Stimulated activated CD8-positive, alpha-beta memory T cell treated with anti-CD3 and anti-CD28 coated beads, Interleukin-15, amount 100 ng/mL, for 4 hours (primary cell): ENCODE measurements at places on chromosomes 5 and 9.

DNA sequence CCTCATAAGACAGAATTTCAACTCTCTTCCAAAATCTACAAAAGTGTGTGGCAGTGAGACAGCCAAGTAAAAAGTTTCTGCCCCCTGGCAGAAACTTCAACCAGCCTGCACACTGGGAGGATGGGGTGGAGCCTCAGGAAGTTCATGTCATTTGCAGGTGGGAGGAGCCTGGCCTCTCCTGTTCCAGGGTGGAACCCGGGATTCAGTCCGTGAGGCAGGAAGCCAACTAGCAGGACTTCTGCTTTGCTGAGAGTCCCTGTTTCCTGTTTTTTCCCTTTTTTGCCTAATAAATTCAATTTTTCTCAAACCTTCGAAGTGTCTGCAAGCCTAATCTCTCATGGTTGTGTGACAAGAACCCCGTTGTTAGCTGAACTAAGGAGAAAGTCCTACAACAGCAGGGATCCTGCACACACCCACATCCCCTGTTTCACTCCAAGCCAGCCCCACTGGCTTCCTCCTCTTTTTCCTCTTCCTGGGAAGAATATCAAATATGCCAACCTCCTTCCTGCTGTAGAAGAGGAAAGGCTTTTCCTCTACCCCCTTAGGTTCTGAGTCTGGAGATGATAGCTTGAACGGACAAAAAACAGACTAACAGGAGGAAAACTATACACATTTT, 69.3 kb downstream of the ALDH7A1 start:
- no peak for DNase-seq

DNA sequence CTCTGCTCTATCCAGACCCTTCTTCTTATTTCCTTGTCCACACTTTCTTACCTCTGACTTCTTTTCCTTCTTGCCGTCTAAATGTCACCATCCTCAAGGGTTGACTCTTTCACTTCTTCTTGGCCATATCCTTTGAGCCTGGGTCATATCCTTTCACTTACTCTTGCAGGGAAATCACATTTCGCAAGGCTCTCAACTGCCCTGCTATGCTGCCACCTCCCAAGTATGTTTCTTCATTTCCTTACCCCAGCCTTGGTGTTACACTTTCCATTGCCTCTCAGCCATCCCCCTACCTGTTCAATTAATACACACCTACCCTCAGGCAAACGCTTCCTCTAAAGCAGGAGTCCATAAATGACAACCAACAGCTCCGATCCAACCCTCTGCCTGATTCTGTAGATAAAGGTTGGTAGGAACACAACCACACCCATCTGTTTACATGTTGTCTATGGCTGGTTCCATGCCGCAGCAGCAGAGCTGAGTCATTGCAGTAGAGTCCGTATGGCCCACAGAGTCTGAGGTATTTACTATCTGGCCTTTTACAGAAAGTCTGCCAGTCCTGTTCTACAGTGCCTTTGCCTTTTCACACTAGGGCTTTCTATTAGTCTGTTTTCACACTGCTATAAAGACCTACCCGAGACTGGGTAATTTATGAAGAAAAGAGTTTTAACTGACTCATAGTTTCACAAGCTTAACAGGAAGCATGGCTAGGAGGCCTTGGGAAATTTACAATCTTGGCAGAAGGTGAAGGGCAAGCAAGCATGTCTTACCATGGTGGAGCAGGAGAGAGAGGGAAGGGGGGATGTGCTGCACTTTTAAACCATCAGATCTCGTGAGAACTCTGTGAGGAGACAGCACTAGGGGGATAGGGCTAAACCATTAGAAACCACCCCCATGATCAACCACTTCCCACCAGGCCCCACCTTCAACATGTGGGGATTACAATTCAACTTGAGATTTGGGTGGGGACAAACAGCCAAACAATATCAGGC, 97.9 kb downstream of the SV2C start:
- no peak for DNase-seq

- DNase-seq: no peak
Observed at GRCh38 chr9:108443741-108444140, 412.0 kb downstream of the ACTL7B start.

DNA sequence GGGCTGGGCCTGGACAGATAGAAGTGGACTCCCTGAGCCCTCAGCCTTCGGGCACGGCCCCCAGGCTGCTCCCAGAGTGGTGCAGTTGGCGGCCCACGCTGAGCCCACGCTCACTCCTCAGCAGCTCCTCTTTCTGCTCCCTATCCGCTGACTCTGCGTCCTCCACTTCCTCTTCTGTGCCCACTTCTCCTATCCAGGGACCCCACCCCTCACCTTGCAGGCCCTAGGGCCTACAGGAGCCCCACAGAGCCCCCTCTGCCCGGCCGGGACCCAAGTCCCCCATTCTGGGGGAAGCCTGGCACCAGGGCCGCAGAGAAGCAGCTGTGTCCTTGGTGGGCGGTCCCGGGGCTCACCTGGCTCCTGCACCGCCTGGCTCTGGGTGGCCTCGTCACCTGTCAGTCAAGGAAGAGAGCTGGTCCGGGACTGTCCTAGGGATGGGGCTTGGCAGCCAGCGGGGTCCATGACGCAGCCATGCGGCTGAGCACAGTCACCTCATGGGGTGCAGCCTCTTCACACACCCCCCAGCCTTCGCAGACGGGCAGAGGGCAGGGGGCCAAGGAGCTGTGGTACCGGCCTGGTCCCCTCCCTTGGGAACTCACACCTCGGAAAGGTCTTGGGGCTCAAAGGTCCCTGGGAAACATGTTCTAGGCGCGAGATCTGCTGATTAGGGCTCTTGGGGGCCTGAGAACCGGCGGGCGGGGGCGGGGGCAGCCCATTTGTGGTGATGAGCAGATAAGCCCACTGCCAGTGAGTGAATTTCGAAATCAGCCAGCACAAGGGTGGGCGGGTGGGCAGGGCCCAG, 5.4 kb upstream of the NRARP start:
- no peak for DNase-seq

- DNase-seq: no peak
Observed at GRCh38 chr9:89817151-89817950, 212.5 kb downstream of the GADD45G start.

GRCh38 chr5:143547342-143547741, 143.9 kb upstream of the NR3C1 start:
- DNase-seq: no peak

GRCh38 chr5:102375272-102375671, 79.2 kb upstream of the SLCO4C1 start:
- no peak for DNase-seq

DNA sequence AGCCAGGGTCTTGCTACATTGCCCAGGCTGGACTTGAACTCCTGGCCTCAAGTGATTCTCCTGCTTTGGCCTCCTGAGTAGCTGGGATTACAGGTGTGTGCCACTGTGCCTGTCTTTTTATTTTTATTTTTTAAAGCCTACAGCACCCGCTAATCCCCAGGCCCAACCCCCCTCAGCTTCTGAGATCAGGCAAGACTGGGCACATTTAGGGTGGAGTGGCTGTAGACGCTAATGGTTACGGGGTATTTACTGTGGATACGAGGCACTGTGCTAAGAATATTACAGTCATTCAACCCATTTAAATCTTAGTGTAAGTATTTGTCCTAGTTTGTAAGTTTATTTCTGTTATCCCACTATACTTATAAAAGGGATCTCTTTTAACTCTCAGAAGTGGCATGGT, 175.2 kb downstream of the FANCC start:
- no peak for DNase-seq

DNA sequence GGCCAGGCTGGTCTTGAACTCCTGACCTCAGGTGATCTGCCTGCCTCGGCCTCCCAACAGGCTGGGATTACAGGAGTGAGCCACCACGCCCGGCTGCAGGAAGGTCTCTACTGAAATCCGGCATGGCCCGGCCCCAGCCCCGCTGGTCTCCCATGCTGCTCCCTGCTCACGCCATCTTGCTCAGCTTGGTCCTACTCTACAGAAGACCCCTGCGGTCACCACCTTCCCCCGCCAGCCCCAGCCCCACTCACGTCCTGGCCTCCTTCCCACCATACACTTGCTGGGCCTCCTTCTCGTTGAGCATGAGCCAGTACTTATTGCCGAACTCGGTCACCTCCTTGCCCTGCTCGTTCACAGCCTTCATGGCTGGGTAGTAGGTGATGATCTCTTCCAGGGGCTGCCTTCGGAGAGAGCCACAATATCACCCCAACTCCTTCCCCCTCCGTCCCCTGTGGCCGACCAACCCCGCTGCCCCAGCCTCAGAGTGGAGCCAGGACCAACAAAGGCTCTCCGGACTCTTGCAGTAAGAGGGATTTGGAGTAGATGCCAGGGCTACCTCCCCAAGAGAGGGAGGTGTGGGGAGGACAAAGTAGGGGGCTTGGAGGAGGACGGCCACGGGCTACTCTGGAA, 4.0 kb downstream of the PTGES2 start:
- DNase-seq: no peak

GRCh38 chr9:116096046-116096445, 57.5 kb upstream of the PAPPA start:
- no peak for DNase-seq

DNA sequence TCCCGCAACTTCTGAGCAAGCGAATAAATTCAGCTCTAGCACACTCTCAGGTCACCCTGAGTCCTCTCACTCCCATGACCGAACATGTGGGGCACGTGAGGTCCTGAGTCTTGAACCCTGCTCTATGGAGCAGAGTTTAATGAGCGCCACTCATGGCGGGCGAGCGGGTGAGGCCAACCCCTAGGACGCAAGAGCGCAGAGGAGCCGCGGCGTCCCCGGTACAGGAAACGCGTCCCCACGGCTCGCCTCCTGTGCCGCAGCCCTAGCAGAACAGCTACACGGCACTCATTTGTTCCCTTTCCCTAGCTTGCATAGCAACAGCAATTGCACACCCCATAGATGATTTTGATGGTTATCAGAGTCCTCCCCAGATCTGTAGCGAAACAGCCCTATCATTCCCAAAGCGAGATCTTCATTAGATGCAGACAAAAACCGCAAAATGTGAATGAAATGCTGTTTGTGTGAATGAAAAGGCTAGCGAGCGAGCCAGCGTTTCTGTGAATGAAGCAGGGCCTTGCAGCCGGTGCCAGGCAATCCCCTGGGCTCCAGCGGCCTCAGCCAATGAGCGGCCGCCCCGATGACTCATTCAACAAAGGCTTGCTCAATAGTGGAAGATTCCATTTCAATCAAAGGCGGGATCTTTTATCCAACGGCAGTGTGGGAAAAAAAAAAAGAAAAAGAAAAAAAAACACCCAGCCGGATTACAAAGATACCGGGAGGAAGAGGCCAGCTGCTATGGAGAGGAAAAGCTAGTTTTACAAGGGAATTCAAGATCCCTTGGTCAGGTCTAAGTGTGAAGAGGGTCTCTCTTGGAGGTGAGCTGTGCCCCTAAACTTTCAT, 1.5 kb upstream of the SHC3 start:
- no peak for DNase-seq

DNA sequence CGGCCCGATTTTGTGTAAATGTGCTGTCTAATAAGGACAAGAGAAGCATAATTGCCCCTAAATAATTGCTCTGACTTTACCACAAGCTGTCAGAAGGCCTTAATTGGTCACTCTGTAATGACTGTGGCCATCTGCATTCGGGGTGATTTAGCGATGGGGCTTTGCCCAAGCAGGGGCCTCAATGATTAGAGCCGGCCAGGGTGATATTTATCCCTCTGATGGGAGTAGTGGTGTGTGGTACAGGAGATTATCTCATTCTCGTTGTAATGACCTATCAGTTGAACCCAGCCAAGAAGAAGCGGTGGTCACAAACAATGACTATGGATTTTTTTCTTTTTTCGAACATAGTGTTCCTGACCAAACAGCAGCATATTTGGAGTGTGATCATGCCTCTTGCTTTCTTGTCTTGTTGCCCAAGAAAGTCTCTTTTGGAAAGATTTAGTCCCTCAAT, 72.0 kb upstream of the SAP30L start:
- no peak for DNase-seq

- DNase-seq: no peak
Observed at GRCh38 chr5:154486427-154486866, 8.4 kb upstream of the HAND1 start.

- no peak for DNase-seq
Observed at GRCh38 chr9:101711330-101711941, 27.0 kb downstream of the GRIN3A start.

DNA sequence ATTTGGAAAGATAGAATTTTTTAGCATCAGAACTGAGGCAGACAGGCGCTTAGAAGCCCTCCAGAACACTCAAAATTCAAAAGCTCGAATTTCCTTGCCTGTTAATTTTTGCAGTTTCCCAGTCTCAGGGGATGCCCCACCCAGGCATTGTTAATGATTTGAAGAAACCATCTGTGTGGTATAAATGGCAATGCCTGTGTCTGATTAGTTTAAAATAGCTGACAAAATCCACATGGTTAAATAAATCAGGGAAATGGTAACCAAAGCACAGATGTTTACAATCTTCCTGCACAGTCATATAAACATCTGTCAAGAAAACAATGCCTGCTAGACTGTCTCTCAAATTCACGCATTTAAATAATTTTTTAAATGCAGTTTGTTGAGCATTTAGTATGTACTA, 185.2 kb upstream of the RGMB start:
- DNase-seq: no peak

- no peak for DNase-seq
Observed at GRCh38 chr5:118253225-118254061, 734.9 kb downstream of the DTWD2 start.

GRCh38 chr5:147743678-147744374, 38.7 kb downstream of the JAKMIP2 start:
- no peak for DNase-seq

DNA sequence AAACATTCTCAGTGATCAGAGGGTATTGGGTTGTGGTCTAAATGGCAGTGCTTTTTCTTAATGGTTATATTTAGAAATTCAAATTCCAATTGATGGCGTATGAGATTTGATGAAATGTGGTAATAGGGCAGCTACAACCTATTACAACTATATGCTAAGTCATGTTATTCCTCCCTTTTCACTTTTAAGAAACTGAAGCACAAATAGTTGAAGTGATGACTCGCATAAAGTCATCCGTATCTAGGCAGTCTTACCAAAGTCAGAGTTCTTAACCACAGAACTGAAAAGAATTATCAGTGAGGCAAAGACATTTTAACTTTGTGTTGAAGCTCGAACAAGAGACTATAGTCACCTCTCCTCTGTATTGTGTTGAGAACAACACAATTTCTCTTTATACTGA, 28.2 kb downstream of the C9orf152 start:
- no peak for DNase-seq

GRCh38 chr9:13268469-13268868, 11.0 kb downstream of the MPDZ start:
- DNase-seq: no peak

GRCh38 chr5:158658446-158659230, 441.1 kb downstream of the EBF1 start:
- DNase-seq: no peak

- no peak for DNase-seq
Observed at GRCh38 chr5:71637133-71637532, 50.0 kb downstream of the MCCC2 start.
